Karpas-422 (cell line): ENCODE measurements at places on chromosomes 1 and 21. TPM values are rescaled to one million over a fixed set of nuclear protein-coding genes. Genes with fewer than 3 reads are reported as not detected.

GRCh38 chr1:205802060-205802459 lies 10.9 kb downstream of the SLC41A1 start:
- no peak overlapping the region for H3K27ac ChIP-seq
- no peak overlapping the region for H3K4me3 ChIP-seq
- no peaks in the 10 kb centered on the region for H3K4me1 ChIP-seq
- no peaks in the 10 kb centered on the region for H3K36me3 ChIP-seq
- DNase-seq: no peak

AIRE gene
- total RNA-seq: not detected in 2 replicates

LYST gene
- 4.8 and 7.8 TPM in 2 replicates for total RNA-seq

- H3K4me3 ChIP-seq: no peak overlapping the region
- no peaks in the 10 kb centered on the region for H3K36me3 ChIP-seq
- H3K27me3 ChIP-seq: no peaks in the 10 kb centered on the region
These were observed 12.5 kb upstream of the FAM76A start for GRCh38 chr1:27713139-27713725.

E2F2 gene
- 6.6 and 8.0 TPM in 2 replicates for total RNA-seq

- H3K27ac ChIP-seq: no peak overlapping the region
- H3K4me3 ChIP-seq: no peak overlapping the region
- no peaks in the 10 kb centered on the region for H3K27me3 ChIP-seq
- no peaks in the 10 kb centered on the region for H3K4me1 ChIP-seq
- no peak for DNase-seq
These were observed 125.3 kb downstream of the ACTL8 start for GRCh38 chr1:17880449-17880848.

CAMK2N1 gene
- not detected in 2 replicates for total RNA-seq

- H3K4me1 ChIP-seq: no peaks in the 10 kb centered on the region
- H3K4me3 ChIP-seq: no peak overlapping the region
- no peaks in the 10 kb centered on the region for H3K36me3 ChIP-seq
These were observed 31.2 kb downstream of the CDCP2 start for GRCh38 chr1:54121482-54122134.

GRCh38 chr1:202131956-202132821 lies 9.5 kb downstream of the GPR37L1 start:
- no peaks in the 10 kb centered on the region for H3K4me1 ChIP-seq
- H3K27ac ChIP-seq: no peak overlapping the region
- peaks cover 8% of the 10 kb centered on the region for H3K36me3 ChIP-seq

DNA sequence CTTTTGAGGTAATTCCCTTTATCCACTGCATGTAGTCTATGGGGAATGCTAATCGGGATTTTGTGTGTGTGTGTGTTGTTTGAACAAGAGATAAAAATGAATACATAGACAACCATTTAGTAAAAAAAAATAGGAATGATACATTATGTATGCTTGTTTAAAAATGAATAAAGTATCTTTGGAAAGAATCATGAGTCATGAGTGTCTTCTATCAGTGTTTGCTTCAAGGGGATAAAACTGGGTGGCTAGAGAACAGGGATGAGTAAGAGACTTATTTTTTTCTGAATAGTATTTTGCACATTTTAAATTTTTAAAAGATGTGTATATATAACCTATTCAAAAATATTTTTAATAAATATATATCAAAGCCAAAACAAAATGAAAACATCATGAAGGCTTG lies 839.4 kb upstream of the ADGRL4 start:
- no peaks in the 10 kb centered on the region for H3K27me3 ChIP-seq
- no peaks in the 10 kb centered on the region for H3K4me1 ChIP-seq
- no peaks in the 10 kb centered on the region for H3K36me3 ChIP-seq
- H3K4me3 ChIP-seq: no peak overlapping the region
- H3K27ac ChIP-seq: no peak overlapping the region

DNA sequence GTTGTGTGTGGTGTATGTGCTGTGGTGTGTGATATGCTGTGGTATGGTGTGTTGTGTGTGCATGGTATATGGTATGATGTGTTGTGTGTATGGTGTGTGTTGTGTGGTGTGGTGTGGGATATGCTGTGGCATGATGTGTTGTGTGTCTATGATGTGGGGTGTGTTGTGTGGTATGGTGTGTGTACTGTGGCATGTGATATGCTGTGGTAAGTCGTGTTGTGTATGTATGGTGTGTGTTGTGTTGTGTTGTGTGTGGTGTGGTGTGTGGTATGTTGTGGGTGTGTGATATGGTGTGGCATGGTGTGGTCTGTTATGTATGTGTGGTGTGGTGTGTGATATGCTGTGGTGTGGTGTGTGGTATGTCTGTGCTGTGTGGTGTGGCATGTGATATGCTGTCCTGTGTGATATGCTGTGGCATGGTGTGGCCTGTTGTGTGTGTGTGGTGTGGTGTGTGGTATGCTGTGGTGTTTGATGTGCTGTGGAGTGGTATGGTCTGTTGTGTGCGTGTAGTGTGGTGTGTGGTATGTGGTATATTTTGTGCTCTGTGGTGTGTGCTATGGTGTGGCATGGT lies 318.0 kb downstream of the PTPRU start:
- no peak for DNase-seq
- H3K4me3 ChIP-seq: peak overlapping the region; percentile 2; the same call in 1 of the 2 replicates
- H3K27me3 ChIP-seq: no peaks in the 10 kb centered on the region
- no peaks in the 10 kb centered on the region for H3K36me3 ChIP-seq
- H3K4me1 ChIP-seq: no peaks in the 10 kb centered on the region

GRCh38 chr1:83742446-83742845 lies 256.5 kb downstream of the TTLL7 start:
- H3K36me3 ChIP-seq: no peaks in the 10 kb centered on the region
- peaks cover 70% of the 10 kb centered on the region for H3K4me1 ChIP-seq
- no peak overlapping the region for H3K4me3 ChIP-seq
- H3K27me3 ChIP-seq: no peaks in the 10 kb centered on the region

DNA sequence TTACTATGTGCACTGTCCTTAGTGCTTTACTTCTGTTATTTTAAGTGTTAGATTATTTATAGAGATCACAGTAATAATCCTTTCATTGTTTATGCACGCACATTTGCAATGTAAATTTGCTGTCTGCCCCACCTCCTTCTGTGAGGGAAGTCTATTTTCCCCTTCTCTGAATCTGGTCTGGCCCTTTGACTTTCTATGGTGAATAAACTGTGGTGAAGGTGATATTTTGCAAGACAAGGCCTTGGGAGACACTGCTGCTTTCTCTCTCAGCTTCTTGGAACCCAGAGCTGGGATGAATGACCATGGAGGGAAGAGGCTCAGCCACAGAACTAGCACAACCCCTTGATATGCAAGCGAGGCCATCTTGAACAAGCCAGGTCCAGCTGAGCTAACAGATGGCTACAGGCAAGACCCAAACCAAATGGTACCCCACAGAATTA lies 156.3 kb downstream of the ST6GALNAC3 start:
- peak; percentile 38 for DNase-seq
- H3K36me3 ChIP-seq: no peaks in the 10 kb centered on the region
- no peak overlapping the region for H3K4me3 ChIP-seq
- H3K27me3 ChIP-seq: no peaks in the 10 kb centered on the region

RGS4 gene
- not detected in 2 replicates for total RNA-seq

TMEM200B gene
- total RNA-seq: not detected in 2 replicates

DNA sequence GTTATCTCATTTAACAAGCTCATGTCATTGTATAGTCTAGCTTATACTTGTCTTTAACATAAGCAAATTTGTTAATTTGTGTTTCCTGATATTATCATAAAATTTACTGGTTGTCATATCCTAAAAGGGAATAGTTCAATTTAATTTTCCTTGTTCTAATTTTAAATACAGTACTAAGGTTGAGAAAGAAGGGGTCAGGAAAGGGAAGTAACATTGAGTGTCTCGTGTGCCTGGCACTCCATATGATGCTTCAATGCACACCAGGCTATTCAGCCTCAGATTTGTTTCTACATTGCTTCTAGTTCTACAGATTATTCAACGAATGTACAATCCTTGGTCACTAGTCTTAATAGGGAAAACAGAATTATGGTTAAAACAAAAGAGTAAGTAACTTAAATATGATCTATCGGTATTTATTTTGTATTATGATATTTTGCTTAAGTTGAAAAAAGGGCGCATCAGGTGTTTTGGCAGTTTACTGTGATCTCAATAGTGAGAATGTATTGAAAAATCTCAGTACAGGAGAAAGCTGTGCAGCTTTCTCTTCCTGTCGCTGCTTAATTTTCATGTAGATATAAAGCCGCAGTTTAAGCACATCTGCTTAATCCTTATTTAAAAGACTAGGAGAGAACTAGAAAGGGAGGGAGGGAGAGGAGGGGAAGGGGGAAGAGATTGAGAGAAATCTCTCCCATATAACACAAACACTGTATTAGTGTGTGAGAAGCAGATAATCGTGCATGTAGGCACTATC lies 13.0 kb downstream of the PTPRC start:
- H3K27me3 ChIP-seq: no peaks in the 10 kb centered on the region
- peaks cover 43% of the 10 kb centered on the region for H3K36me3 ChIP-seq
- DNase-seq: peak; percentile 85
- peak overlapping the region; percentile 31 for H3K4me3 ChIP-seq
- H3K27ac ChIP-seq: peak overlapping the region; percentile 99

GBP2 gene
- total RNA-seq: not detected in 2 replicates

RNF186 gene
- not detected in 2 replicates for total RNA-seq

GRCh38 chr21:46425571-46425970 lies 33.1 kb upstream of the DIP2A start:
- no peaks in the 10 kb centered on the region for H3K27me3 ChIP-seq
- no peak overlapping the region for H3K27ac ChIP-seq
- no peak overlapping the region for H3K4me3 ChIP-seq
- no peaks in the 10 kb centered on the region for H3K4me1 ChIP-seq
- H3K36me3 ChIP-seq: 0 out of 2 replicates have a peak, but pooled peaks cover 4% of the 10 kb centered on the region

DNA sequence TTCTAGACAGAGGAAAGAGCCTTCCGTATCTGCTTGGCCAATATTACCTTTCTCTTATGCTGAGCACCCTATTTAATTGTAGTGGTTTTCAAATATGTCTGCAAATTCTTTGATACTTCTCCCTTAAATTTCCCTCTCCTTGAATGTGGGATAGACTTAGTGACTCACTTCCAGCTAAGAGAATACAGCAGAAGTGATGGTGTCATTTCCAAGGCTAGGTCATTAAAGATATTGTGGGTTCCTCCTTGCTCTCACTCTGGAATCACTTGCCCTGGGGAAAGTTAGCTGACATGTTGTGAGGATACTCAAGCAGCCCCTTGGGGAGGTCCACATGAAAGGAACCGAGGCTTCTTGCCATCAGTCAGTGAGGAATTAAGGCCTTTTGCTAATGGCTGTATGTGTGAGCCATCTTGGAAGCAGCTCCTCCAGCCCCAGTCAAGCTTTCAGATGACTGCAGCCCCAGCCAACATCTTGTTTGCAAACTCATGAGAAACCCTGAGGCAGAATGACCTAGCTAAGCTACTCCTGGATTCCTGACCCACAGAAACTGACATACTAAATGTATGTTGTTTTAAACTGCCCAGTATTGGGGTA lies 8.1 kb upstream of the CITED4 start:
- no peak overlapping the region for H3K4me3 ChIP-seq
- H3K27me3 ChIP-seq: peaks cover 4% of the 10 kb centered on the region; the same call in 1 of the 2 replicates
- no peaks in the 10 kb centered on the region for H3K4me1 ChIP-seq
- DNase-seq: no peak
- no peaks in the 10 kb centered on the region for H3K36me3 ChIP-seq

OR10J1 gene
- 0.11 TPM in 1 of 2 replicates, not detected in the other for total RNA-seq

DNA sequence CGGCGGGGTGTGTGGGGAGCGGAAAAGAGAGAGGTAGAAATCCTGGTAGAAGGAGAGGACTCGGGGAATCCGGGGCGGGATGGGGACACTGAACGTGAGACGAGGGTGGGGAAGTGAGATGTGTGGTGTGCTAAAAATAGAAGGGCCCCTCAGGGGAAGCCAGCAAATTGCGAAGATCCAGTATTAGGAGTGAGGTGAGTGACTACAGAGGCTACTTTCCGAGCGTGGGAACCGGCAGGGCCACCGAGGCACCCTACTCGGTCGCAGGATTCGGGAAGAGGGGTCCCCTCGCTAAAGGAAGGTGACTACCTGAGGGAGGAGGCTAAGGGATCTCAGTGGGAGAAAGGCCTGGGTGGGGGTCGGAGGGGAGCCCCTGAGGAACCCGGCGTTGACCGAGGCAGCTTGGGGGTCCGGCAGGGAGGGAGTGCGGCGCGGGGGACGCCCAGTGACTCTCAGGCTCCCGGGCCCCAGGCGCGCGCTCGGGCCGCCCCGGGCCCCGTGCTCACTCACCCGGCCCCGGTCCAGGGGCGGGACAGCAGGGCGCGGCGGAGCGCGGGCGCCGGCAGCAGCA lies 318 bp downstream of the ALDH4A1 start:
- peak overlapping the region; percentile 23; the same call in 1 of the 2 replicates for H3K4me3 ChIP-seq
- H3K36me3 ChIP-seq: no peaks in the 10 kb centered on the region
- H3K27ac ChIP-seq: no peak overlapping the region
- DNase-seq: no peak
- no peaks in the 10 kb centered on the region for H3K27me3 ChIP-seq
- no peaks in the 10 kb centered on the region for H3K4me1 ChIP-seq

GRCh38 chr21:44773291-44773932 lies 28.2 kb downstream of the UBE2G2 start:
- no peak overlapping the region for H3K4me3 ChIP-seq
- H3K4me1 ChIP-seq: peaks cover 16% of the 10 kb centered on the region
- H3K36me3 ChIP-seq: peaks cover 31% of the 10 kb centered on the region
- H3K27me3 ChIP-seq: no peaks in the 10 kb centered on the region
- no peak for DNase-seq

OTUD3 gene
- 7.0 and 9.1 TPM in 2 replicates for total RNA-seq

GRCh38 chr1:157269656-157270375 lies 131.6 kb upstream of the ETV3 start:
- H3K36me3 ChIP-seq: no peaks in the 10 kb centered on the region

DNA sequence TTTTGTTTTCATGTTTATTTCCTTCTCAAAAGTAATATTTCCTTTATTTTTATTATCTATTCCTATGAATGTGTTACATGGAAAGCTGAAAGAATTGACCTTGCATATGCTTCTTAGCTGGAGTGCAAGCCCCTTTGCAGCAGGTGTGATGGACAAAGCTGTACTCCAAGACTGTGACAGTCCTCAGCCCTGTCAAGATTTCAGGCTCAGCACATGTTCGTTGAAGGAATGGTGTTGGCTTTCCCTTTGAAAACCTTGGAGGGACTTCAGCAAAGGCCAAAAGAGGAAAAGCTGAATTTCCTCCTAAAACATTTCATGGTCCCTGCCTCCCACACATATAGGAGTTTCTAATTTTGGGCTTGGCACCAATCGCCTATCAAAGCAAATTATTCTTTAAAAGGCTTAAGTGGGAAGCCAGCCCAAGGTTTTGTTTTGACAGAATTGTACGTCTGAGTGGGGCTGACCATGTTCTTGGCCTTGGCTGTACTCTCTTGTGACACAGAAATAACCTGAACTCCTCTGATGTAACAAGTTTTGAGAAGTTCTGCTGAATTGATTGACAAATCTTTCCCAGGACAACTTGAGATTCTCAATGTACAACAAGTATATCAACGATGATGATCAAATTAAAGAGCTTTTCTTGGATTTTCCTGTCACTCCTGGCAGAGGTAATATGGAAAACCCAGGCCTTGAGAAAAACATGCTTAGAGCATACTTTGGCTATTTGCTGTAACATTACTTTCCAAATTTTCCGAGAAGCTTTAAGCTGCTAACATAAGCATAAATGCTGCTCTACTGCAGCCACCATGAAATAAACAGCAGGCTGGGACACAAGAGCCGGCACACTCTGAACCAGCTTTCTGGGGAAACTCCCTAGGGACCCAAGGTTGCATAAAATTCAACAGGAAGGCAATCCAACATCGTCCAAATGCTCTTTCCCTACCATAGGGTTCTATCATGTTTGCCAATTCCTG lies 135.7 kb upstream of the ZNF648 start:
- no peak overlapping the region for H3K4me3 ChIP-seq
- no peaks in the 10 kb centered on the region for H3K4me1 ChIP-seq
- H3K27me3 ChIP-seq: no peaks in the 10 kb centered on the region
- no peaks in the 10 kb centered on the region for H3K36me3 ChIP-seq
